ENCODE measurements at places on chromosomes 12 and 14.

- DNase-seq, result no peak
These were observed 69.9 kb downstream of the PLXNC1 start for GRCh38 chr12:94218233-94218632.

DNA sequence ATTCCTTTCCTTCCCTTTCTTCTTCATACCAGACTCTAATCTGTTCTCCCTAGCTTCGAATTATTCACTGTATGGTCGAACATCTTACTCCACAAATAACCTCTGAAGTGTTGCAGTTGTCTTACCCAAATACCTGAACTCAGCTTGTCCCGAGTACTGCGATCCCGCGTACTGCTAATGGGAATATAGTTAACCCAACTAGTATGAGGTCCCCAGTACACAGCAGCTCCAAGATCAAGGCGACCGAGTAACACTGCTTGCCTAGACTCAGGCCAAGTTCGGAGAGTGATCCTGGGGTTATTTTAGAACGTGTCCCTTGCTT, 462 bp upstream of the ETNK1 start:
- DNase-seq, result no peak

DNA sequence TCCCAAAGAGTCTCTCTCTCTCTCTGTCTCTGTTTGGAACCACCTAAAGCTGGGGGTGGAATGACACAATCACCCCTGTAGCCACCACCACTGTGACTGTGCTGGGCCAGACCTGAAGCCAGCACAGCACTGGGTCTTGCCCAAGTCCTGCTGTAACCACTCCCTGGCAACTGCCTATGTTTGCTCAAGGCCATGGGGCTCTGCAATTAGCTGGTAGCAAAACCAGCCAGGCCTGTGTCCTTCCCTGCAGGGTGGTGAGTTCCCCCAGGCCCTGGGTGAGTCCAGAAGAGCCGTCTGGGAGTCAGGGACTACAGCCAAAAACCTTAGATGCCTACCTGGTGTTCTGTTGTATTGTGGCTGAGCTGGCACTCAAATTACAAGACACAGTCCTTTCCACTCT, 50.8 kb downstream of the DGLUCY start:
- DNase-seq, result no peak

DNA sequence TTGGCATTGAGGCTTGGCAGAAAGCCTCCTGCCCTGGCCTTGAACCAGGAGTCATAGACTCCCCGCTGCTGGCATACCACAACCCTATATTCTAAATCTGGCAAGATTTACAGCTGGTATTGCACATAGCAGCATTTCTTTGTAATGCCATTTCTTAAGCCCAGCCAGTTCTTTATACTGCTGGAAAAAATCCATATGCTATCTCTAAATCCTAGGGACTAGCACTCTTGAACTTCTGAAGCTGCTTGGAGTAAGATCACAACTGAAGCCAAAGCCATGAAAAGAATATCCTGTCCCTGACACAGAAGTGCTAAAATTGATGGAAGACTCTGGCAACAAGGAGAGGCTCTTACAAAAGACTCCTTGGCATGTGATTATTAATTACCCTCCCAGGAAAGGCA, 89.3 kb downstream of the KCNC2 start:
- DNase-seq, result no peak

DNA sequence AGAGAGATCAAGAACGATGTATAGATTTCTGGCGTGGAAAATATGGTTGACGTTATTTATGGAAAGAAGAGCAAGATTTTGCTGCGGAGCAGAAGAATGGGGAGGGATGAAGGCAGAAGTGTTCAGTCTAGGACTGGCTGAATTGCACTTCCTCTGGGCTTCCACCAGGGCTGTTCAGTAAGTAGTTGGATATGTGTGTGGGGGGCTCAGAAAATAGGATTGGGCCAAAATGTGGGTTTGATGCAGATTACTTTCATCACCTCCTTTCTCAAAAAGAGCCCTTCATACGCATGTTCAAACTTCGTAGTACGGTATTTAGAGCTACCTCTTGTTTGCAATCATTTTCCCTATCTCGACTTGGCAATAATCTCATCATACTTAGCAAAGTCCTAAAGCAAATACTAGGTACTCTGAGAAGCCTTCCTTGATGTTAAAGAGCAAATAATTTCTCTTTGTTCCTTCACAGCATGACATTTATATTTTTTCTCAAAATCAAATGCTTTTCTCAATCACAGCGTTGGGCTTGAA, 349.4 kb downstream of the NELL2 start:
- DNase-seq, result no peak

GRCh38 chr14:38150075-38150474, 57.6 kb upstream of the SSTR1 start:
- no peak for DNase-seq

DNA sequence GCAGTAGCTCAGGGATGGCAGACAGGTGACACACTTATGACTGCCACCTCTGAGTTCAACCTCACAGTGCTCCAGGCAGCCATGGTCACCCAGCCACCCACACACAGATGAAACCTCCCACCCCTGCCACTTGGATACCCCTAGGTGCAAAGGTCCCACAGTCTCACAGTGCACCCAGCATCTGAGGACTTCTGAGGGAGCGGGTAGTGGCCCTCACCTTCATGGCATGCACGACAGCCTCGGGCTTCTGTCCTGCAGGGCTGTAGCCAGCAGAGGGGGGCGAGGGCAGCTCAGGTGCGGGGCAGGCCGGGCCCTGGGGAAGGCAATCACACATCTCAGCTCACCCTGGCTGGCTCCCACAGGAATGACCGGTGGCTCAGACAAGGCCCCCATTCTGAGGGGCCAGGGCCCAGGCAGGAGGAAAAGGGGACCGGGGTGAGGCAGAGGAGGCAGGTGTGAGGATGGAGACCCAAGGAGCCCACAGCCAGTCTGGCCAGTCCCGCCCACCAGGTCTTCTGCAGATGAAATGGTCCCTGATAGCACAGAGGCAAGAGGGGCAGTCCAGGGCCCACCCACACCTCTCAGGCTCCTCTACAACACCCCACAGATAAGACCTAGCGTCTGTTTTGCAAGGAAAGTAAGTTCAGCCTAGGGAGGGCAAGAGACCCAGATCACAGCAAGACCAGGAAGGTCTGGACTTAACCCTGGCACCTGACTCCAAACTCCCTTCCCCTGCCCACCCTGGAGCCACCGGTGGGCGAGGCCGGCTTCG, 35.8 kb downstream of the CCNK start:
- no peak for DNase-seq

GRCh38 chr14:46653031-46653755, 1.6 kb upstream of the RPL10L start:
- DNase-seq, result no peak

DNA sequence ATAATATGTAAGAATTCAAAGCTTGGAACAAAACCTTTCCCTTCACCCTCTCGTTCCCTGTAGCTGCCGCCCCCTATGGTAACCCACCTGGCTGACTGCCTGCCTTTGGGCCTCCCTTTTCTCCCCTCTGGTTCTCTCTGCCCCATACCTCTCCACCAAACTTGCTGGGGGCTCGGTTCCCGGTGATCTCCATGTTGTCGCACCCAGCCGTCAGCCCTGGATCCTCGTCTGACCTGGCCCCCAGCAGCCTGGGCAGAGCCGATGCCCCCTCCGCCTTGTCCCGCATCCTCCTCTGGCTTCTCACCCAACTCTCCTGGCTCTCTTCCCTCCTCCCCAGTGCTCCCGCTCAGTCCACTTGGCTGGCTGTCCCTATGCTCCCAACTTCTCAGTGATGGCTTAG, 4.5 kb downstream of the CYP46A1 start:
- DNase-seq, result no peak

DNA sequence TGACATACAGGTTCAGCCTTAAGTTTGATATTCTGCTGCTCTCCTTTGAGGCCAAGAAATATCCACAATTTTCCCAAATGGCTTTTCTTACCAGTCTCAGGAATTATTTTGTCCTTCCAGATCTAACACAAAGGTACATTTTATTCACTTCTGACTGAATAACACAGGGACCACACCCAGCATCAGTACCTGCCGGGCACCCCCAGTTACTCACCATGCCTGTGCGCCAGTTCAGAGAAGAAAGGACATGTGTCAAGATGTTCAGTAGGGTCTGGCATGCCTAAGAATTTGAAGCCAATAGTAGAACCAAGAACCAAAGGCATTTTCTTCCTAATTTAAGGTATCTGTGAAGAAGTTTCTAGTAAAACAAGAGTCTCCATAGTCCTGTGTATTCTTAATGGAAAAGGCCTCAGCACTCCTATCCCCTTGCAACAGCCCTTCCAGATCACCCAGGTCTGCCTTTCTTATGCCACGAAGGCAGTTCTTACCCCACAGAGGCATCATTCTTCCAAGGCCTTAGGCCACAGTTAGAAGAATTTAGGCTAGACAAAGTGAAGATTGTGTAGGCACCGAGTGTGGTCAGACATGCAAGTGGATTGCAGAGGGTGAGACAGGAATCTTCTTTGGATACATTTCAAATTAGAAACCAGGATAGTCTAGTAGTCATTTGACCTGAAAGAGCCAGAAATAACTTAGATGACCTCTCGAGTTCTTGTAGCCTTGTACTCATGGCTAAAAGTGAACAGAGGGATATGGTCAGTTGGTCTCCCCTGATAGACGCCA, 140.1 kb upstream of the HIF1A start:
- peak; percentile 68 for DNase-seq

GRCh38 chr12:11731455-11731854, 82.0 kb downstream of the ETV6 start:
- DNase-seq, result peak; percentile 88

GRCh38 chr12:33828326-33828725, 194.0 kb upstream of the ALG10 start:
- DNase-seq, result no peak

GRCh38 chr12:124497039-124497438, 70.4 kb downstream of the NCOR2 start:
- peak; percentile 78 for DNase-seq

GRCh38 chr14:89489761-89490437, 72.9 kb upstream of the FOXN3 start:
- DNase-seq, result no peak

DNA sequence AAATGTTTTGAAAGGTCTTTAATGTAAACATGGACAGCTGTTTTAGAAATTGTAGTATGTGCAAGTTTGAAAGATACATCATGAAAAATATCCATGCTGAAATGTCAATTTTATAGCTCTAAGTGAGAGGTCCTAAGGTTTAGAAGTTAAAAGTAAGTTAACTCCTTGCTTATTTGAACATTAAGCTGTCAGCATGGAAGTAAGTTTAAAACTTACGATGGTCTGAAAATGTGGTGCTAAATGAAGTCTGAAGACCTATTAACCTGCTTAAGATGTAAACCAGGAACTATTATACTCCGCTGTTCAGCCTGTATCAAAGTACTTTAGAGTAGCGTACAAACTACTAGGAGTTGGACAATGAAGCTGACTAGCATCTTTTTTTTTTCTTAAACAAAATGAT, 1082.4 kb downstream of the TMTC2 start:
- DNase-seq, result no peak

DNA sequence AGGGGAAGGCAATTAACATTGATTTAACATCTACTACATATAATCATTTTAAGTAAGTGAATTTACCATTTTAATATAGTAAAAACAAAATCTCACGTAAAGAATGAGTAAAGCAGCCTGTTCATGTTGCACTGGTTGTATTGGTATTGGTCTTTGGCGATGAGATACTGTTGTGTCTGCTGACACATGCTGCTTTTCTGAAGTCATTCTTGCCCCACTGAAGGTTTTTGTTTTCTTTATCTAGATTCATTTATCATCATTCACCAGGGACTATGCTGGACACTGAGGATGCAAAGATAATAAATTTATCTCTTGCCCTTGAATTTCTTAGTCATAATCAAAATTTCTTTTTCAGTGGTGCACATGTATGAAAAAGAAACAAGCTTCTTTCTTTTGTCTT, 246.2 kb upstream of the NPAS3 start:
- no peak for DNase-seq

GRCh38 chr14:74195623-74196022, 43.6 kb upstream of the VSX2 start:
- DNase-seq, result no peak

- no peak for DNase-seq
These were observed 23.1 kb downstream of the TMEM117 start for GRCh38 chr12:43858991-43859390.

GRCh38 chr14:65169351-65169750, 67.0 kb upstream of the MAX start:
- DNase-seq, result peak; percentile 24

DNA sequence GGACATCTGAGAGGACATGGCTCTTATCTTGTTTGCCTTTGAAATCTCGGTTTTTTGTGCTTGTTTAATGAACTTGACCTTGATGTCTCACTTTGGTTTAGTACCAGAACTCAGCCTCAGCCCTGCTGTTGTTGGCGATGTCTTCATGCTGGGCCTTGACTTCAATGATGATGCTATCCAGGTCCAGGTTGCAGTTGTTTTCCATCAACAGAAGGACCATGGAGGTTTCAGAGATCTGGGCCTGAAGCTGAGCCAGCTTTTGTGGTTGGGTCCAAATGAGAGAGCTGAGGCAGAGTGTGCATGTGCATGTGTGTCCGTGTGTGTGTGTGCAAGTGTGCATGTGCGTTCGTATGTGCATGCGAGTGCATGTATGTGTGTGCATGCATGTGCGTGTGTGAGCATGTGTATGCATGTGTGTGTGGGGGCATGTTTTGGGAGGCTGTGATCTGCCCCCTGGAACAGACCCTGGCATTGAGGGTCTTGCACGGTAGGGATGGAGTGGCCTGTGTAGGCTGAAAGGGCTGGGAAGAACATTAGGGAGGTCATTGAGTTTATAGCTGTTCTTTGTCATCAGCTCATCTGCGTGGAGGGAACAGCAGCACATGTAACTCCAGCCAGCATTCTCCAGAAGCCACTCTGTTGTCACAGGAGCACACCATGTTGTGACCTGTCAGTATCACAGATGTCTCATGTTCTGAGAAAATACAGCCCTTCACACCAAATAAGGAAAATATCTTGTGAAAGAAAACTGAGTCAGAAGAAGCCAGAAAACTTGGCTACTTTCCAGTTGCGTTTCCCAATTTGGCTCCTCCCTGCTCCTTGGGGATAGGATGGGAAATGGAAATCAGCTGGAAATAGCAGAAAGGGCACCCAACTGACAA, 10.0 kb upstream of the KRT82 start:
- peak; percentile 72 for DNase-seq

DNA sequence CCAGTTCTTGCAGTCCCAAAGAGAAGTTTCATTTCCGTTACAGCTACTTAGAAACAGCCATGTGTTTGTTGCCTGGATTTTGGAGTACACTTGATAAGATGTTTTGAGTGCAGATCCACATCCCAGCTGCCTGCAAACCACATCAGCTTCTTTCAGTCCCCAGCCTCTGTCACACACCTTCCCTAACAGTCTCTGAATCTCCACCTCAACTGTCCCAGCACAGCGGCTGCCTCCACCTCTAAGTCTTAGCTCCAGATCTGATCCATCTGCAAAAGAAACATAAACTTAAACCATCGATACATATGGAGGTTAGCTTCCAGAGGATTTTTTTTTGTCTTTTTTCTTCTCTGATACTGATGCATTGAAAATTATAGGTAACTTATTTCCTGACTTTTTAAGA, 8.4 kb downstream of the CD163 start:
- DNase-seq, result no peak

GRCh38 chr12:109997393-109997792, 1.2 kb upstream of the GIT2 start:
- no peak for DNase-seq

GRCh38 chr14:71473843-71474242, 458.4 kb upstream of the RGS6 start:
- DNase-seq, result no peak

- DNase-seq, result no peak
These were observed 9.6 kb downstream of the MMP14 start for GRCh38 chr14:22845821-22846625.

GRCh38 chr12:40105515-40106201, at the start of gene SLC2A13:
SLC2A13 (minus strand) TSS chr12:40106081; CDS start chr12:40105808, 273 bp downstream.
- DNase-seq, result peak; percentile 64
